Stimulated activated CD4-positive, alpha-beta T cell treated with anti-CD3 and anti-CD28 coated beads, Interleukin-4, amount 100 ng/mL, for 4 hours (primary cell): ENCODE measurements at places on chromosomes 7 and 10.

- DNase-seq: no peak
Observed at GRCh38 chr7:101614939-101615302, 14.2 kb downstream of the MYL10 start.

DNA sequence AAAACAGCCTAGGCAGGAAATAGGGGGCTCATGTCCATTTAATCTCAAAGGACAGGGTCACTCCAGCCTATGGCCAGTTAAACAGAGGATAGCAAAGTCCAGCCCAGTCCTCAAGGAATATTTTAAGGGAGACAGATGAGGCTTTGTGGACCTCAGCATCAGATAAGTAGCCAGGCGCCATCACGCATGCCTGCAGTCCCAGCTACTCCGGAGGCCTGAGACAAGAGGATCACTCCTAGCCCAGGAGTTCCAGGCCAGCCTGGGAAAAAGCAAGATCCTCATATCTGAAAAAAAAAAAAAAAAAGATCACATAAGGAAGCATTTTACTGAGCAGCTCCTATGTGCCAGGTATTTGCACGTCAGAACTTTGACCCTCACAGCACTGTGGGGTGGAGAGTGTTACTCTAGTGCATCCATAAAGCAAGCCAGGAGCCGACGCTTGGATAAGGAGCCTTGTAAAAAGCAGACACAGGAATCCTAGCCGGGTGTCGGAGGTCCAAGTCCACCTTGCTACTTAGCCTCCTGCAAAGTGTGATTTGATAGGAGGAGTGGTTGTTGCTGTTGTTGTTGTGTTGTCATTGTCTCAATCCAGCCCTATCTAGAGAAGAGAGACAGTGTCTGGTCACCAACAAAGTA, 61.8 kb upstream of the DOCK1 start:
- no peak for DNase-seq

DNA sequence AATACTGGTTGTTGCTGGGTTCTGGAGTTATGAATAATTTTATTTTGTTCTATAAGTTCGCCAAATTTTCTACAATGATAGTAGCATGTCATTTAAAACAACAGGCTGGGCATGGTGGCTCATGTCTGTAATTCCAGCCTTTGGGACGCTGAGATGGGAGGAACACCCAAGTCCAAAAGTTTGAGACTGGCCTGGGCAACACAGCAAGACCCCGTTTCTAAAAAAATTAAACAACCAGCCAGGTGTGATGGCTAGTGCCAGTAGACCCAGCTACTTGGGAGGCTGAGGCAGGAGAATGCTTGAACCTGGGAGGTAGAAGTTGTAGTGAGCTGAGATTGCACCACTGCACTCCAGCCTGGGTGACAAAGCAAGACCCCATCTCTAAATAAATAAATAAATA, 347.7 kb downstream of the PARD3 start:
- no peak for DNase-seq

GRCh38 chr10:7795605-7796004, 7.6 kb downstream of the ATP5F1C start:
- no peak for DNase-seq

- no peak for DNase-seq
Observed at GRCh38 chr10:123385508-123386080, 231.4 kb downstream of the BUB3 start.

- DNase-seq: no peak
Observed at GRCh38 chr7:152911922-152912321, 152.4 kb downstream of the ACTR3B start.

DNA sequence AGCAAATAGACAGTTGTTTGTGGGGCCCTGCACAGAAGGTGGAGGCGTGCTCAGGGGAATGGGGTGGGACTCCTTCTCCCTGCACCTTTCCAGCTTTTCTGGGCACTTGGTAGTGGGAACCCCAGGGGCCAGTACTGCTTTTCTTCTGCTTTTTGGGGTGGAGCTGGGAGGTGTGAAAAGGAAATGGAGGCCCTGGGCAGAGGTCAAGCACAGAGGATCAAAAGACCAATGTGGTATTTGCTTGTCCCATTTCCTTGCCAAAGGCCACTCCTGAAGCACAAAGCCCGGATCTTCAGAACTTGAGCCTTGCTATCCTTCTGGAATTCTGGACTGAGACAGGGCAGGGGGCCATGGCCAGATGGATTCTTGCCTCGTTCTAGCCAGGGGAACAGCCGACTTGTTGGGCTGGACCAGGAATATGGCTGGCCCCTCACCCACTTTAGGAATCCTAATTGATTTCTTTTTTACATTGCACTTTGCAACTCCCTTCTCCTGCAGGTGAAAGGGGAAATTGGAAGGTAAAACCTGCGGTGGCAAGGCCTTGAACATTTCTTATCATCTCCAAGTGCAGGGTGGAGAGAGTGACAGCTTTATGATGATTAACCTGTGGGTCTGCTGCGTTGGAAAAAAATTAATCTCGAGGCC, 26.5 kb downstream of the ADRA2A start:
- DNase-seq: no peak

GRCh38 chr10:4527281-4527970, 298.6 kb upstream of the AKR1E2 start:
- DNase-seq: no peak

- DNase-seq: no peak
Observed at GRCh38 chr10:29811751-29812427, 177.1 kb upstream of the SVIL start.

- no peak for DNase-seq
Observed at GRCh38 chr7:109224100-109224499, 654.4 kb downstream of the DNAJB9 start.

GRCh38 chr10:48506147-48506917, 98.5 kb downstream of the ARHGAP22 start:
- no peak for DNase-seq

DNA sequence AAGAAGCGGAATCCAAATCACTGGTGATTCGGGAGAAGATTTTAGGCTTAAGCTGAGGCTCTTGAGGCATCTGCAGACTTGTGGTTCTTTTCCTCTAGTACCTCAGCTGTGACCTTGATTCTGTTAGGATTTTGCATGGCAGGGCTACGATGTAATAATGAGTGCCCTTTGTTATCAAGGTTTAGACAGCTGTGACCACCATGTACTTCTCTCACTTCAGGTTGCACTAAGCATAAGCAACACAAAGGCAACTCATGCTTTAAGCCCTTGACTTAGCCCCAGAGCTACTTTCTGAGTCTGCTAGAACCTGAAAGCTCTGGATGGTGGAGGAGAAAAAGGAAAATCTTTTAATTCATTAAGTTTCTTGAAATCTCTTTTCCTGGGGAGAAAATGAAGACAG, 1052.3 kb upstream of the PHF14 start:
- no peak for DNase-seq
